ENCODE measurements at places on chromosomes 1 and 21.

DNA sequence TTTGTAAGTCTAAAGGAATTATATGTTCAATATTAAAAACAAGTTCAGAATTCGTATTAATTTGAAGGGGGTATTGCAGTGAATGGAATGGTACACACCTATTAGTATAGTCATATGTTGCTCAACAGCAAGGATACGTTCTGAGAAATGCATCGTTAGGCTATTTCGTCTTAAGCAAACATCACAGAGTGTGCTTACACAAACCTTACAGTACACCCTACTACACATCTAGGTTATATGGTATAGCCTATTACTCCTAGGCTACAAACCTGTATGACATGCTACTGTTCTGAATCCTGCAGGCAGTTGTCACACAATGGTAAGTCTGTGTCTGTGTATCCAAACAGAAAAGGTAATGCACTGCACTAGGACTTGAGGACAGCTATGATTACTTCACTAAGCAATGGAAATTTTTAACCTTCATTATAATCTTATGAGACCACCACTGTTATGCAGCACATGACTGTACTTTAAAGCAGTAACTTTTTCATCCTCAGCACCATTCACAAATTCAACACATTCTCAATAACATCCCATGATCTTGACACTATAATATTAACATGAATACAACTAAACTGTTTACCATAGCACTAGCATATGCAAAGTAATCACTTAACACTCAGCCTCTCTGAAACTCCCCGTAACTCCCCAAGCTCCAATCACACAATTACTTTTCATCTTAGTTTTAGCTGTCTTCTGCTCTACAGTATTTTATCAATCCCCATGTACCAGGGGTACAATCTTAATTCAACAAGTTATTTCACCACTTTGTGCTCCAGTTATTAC is 14.4 kb upstream of the PSMG1 start:
- DNase-seq, result no peak

- no peak for DNase-seq
Measured at GRCh38 chr1:68010090-68010489, 40.3 kb downstream of the DIRAS3 start.

DNA sequence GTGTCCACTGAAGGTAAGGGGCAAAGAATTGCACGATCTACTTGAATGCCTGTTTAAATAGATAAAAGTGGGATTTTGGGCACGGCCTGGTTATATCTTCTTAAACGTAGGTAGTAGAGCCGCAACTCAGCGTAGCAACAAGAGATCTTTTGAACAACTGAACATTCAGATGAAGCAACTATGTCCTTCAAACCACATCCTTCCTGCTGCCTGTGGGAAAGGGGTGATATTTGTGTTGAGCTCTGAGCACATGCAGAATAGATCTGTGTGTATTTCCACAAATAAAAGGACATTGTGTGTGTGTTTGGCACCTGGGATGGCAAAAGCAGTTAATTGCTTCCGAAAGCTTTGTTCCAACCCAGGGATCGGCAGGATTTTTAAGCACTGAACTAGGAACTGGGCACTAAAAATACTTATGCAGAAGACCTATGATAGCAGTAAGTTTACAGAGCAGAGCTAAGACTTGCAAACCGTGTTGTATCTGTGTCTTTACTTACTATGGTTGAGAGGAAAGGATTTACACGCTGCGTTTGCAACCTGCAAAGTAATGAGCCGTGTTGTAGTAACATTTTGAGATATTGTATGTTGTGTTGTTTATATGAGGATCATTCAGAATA is 333.4 kb downstream of the CHRM3 start:
- peak; percentile 69 for DNase-seq

GRCh38 chr1:23588749-23589548 is 29.6 kb upstream of the ID3 start:
- no peak for DNase-seq

DNA sequence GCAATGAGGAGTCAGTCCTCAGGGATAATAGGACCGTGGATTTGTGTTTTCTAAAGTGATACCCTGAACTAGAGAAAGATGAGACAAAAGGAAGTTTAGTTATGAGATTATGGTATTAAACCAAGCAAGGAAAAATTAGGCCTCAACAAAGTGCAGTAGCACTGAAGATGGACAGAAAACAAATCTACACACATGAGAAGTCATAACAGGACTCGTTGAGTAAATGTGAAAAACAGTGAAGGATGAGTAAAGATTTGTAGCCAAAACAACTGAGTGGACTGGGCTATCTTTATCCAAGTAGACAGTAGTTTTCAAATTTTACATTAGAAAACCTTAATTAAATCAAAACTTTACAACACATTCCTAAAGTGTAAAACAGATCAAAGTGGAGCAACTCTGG is 15.0 kb downstream of the EPRS1 start:
- no peak for DNase-seq

GRCh38 chr1:236753516-236753915 is 41.6 kb upstream of the MTR start:
- no peak for DNase-seq

GRCh38 chr1:65036570-65037051 is 70.3 kb upstream of the JAK1 start:
- no peak for DNase-seq

DNA sequence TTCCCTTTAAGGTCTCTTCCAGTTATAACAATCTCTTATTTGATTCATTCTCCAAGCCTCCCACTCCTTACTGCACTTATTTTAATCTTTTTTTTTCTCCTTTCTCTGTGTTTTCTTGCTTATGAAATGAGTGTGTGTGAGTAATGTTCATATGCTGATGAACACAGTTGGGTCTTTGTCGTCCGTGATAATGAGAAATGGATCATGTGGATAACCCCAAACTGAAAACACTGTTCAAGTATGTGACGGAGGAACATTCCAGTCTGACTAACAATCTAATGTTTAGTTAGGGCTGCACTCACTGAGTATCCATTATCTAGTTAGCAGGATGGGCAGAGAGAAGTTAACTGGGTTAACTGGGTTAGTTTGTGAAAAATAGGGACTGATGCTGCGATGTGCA is 253.1 kb upstream of the DUSP10 start:
- DNase-seq, result no peak

DNA sequence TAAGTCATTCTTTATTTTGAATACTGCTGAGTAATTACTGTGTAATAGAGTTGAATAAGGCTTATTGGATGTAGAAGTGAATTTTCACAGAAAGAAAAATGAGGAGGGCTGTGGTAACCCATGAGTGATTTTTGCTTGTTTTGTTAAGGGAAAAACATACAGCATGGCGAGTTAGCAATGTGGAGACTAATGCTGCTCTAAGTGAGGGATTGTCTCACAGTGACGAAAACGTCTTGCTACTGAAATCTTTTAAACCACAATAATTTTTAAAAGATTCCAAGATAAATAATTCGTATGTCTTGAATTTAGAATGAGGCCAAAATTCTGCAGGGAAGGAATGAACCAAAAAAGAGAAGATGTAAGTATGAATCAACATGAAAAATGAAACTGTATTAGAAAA is 16.2 kb upstream of the PLA2G4A start:
- no peak for DNase-seq

DNA sequence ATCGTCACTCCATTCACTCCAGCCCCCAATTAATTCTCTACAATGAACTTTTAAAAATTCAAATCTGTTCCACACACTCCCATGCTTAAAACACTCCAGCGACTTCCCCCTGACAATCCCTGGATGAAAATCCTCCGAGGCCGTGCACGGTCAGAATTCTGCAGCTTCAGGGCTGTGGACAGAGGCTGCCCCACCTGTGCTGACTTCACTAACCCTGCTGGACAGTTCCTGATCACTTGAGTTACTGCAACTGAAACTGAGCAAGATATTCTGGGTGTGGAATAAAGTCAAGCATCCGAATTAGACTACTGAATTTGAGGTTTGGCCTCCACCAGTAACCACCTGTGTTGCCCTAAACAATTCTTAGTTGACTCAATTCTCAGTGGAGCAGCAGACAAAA is 1.0 kb upstream of the JAK1 start:
- DNase-seq, result no peak

DNA sequence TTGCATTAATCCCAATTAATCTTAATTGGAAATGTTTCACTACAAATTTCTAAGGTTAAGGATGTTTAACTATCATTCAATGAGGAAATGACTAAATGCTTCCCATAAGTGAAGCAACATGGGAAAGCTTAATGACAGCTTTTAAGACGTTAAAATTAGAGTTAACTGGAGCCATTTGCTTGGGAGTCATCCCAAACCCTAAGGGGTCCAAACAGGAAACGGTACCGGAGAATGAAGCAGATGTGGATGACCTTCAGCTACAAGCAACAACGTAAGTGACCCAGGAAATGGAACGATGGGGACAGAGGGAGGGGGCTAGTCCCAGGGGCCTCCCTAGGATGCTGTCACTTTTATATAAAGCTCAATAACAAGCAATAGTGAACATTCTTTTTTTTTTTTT is 62.2 kb downstream of the CAPZB start:
- DNase-seq, result no peak

- DNase-seq, result no peak
Measured at GRCh38 chr1:202205523-202206190, 12.1 kb downstream of the LGR6 start.

DNA sequence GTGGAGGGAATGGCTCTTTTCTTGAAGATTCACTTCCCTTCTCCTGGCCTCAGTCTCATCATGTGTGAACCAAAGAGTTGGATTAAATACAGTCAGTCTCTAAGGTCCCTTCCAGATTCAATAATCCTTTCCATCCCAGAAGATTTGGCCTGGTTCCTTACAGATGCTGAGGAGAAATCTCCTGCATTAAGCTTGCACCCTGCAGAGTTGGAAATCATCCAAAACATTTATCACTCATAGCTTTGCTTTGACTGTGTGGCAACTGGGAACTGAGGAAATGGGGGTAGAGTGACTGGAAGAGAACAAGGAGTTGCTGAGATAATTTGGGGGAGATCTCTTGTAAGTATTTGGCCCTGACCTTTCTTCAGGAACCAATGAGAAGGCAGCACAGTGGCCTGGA is 220.5 kb upstream of the SGIP1 start:
- DNase-seq, result no peak

- no peak for DNase-seq
Measured at GRCh38 chr1:234901491-234902049, 227.1 kb downstream of the TOMM20 start.

DNA sequence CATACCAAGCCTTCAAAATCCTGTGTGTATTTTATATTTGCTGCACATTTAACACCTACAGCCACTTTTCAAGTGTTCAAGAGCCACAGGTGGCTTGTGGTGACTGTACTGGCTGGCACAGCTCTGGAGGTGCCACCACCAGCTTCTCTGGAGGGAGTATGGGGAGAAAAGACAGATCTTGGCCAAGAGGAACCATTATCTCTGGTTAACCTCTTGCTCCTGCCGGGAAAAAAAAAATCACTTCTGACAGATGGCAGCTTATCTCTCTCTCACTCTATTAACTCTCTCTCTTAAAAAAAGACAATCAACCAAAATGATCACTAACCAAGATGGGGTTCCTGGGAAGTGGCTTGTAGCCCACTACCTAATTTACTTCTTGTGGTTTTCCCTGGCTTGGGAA is 1.2 kb upstream of the RIIAD1 start:
- DNase-seq, result no peak

GRCh38 chr1:31931593-31932225 is 6.5 kb downstream of the PTP4A2 start:
- DNase-seq, result peak; percentile 52

DNA sequence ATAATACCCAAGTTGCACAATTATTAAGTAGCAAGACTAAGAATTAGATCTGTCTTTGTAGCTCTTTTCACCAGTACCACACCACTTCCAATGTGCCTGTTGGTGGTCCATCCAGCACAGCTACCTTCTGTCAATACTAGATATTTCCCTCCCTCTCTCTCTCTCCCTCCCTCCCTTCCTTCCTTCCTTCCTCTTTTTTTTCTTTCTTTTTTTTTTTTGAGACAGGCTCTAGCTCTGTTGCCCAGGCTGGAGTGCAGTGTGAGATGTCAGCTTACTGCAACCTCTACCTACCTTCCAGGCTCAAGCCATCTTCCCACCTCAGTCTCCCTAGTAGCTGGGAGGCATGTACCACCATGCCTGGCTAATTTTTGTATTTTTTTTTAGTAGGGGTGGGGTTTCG is 21.1 kb downstream of the KPNA6 start:
- no peak for DNase-seq

GRCh38 chr1:44408212-44408582 is 3.1 kb downstream of the RNF220 start:
- no peak for DNase-seq

GRCh38 chr1:157099633-157100009 is at the start of gene ETV3L:
Gene ETV3L, minus strand, starts transcription at chr1:157099808. Its CDS starts 285 bp downstream, at chr1:157099523.
- DNase-seq, result no peak

DNA sequence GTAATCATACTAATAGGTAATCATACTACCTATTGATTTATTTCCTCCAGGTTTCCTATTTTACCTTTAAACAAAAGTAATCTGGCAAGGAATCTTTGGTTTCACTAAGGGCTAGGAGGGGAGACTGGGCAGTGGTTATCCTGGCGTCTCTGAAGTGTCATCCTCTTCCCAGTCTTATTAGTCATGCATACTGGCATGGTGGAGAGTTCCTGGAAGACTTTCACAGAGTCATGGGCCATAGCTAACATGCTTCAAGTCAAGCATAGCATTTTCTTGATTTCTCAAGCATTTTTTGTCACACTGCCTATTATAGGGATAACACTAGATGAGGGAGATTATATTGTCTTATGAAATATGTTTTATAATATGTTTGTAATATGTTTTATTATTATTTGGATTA is 64.0 kb upstream of the ASB17 start:
- no peak for DNase-seq

GRCh38 chr1:2014741-2015735 is 4.1 kb upstream of the GABRD start:
- no peak for DNase-seq

- DNase-seq, result no peak
Measured at GRCh38 chr1:170067253-170067819, 7.2 kb downstream of the KIFAP3 start.

DNA sequence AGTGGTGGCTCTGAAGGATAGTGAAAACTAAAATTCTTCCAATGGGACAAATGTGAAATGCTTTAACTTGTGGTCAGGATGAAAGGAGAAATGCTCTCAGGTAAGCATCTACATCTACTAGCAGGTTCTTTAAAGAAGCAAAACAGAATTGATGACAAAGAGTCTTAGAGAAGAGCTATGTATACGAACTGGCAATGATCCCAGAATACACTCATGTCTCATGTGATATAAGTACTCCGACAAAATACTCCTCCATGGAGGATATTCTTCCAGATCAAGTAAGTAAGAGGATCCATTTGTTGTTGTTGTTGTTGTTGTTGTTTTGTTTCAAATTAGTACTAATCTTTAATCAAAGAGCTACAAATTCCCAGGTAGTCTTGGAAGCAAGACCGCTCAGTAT is 174.0 kb upstream of the ATP1B1 start:
- DNase-seq, result no peak
